ENCODE measurements at places on chromosomes 3 and 15.

DNA sequence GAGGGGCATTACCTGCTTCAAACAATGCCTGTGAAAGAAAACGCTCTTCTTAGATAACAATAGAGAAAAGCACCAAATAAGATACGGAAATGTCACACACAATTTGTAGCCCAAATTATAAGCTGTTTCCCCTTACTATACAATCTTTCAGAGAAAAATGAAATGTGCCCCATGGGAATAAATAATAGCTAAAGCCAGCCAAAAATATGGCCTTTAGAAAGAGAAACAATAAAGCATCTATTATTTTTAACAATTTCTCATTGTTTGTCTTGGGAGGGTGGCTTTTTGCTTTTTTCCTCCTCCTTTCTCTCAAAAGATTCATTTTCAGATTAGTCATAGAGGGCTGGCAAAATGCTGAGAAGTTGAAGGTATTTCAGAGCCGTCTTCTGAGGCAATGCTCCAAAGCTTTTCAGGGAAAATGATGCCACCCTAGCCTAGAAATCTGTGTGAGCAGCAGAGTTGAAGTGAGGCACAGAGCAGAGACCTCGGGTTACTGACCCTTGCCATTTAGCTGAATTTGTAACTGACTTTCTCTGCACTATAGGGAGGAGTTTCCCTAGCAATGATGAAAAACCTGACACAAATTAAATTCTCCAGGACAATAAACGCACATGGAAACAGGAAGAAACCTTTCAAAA is 86.3 kb upstream of the PRICKLE2 start:
- DNase-seq = no peak

- DNase-seq = no peak
Observed at GRCh38 chr3:171277456-171278298, 182.5 kb downstream of the TNIK start.

DNA sequence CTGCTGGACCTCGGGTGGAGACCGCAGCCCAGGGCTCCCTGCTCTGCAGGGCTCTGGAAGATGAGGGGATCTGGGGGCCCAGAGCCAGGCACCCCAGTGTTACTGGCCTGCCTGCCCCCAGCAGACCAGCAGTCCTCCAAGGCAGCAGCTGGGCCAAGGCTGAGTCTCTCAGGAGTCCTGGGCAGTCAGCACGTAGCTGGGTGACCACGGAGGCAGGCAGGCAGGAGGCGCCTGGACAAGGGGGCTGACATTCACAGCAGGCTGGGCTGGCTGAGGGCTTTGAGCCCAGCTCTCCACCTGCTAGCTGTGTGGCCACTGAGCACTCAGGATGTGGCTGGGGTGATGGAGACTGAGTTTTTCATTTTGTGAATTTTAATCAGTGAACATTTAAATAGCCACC is 67.9 kb downstream of the IQSEC1 start:
- no peak for DNase-seq

DNA sequence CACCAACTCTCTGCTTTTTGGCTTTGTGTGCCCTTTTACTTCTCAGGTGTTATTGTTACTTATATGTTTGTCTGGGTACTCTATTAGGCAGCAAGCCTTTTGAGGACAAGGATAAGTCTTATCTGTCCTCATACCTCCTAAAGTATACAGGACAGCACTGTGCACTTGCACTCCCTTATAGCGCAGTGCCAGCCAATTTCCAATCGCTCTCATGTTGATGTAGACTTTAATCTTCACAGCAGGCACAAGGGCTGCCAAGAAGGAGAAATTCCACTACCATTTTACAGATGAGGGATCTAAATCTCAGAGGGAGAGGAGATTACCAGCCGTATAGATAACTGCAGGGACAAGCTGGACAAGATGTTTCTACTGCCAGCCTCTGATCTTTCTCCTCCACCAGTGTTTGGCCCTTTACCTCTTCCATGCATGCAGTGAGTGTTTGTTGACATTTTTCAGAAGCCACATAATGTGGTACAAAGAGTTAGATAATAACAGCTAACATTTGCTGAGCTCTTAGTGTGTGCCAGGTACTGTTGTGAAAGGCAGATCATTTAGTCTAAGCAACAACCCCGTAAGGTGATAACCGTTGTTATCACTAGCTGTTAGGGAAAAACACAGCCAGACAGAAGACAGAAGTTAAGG is 30.1 kb downstream of the SST start:
- no peak for DNase-seq

DNA sequence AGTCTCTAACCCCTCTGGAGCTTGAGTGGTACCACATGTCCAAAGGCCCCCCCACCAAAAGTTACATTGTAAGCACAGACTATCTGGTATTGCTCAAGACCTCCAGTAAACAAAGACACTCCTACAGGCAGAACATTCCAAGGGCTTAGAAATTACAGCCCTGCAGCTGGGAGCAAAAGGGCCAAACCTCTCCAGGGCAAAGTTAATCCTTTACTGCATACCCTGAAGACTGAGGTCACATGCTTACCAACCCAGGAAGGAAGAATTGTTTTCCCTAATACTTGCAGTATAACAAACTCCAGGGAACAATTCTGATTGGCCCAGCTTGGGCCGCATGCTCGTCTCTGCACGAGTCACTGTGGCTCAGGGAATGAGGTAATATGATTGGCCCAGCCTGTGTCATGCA is 266.1 kb upstream of the NR2F2 start:
- no peak for DNase-seq

DNA sequence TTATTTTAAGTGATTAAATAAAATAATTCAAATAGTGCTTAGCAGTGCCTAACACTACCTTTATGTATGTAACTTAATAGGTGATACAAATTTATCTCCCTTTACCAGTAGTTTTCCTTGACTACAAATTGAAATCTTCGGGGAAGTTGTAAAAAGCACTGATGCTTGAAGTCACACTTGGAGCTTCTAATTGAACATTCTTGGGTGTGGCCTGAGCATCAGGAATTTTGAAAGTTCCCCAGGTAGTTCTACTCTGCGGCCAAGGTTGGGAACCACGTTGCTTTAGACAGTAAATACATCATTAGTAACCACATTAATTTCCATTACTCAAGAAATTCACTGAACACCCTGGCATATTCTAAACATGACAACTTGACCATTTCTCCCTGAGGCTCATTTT is 351.4 kb downstream of the CNTN6 start:
- no peak for DNase-seq

DNA sequence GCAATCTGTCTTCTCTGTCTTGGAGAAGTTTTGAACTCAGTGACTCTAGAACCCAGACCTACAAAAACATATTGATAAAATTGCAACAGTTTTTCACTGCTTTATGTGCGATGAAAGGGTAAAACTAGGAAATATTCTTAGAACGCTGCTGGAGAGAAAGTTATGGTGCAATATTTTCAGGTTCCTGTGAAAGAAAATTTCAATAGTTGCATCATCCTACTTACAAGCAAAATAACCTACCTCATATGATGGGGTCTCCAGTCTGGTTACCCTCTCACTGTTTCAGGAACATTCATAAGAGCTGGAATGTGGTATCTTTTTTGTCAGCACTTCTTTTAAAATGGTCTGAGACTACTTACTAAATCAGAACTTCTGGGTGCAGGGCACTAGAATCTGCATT is 27.1 kb downstream of the GATM start:
- no peak for DNase-seq

DNA sequence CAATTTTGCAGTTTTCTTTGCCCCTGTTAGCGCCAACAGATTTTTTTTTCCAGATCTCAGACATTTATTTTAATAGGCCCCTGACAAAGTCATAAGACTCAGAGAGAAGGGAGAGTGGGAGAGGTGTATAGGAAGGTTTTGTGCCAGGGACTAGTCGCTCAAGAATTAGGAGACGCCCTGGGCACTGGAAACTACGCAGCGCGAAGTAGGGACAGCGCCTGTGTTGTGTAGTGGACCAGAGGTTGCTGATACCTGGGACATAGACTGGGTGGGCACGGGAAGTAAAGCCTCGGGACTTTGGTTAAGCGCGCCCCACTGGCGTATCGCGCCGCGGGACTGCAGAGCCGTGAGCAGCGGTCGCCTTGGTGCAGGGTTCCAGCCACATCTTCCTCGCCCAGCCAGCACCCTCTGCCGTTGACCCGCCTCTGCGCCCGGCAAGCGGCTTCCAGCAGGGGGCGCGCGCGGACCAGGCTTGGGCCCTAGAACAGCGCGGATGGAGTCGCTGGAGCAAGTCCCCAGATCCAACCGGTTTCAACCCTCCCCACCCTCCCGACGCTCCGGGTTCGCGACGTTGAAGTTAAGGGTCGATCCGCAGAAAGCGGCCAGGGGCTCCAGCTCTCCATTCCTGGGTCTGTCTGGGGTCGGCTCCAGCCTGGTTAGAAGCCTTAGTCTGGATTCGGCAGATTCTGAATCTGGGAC is 3.0 kb upstream of the ISLR2 start:
- peak; percentile 91 for DNase-seq

DNA sequence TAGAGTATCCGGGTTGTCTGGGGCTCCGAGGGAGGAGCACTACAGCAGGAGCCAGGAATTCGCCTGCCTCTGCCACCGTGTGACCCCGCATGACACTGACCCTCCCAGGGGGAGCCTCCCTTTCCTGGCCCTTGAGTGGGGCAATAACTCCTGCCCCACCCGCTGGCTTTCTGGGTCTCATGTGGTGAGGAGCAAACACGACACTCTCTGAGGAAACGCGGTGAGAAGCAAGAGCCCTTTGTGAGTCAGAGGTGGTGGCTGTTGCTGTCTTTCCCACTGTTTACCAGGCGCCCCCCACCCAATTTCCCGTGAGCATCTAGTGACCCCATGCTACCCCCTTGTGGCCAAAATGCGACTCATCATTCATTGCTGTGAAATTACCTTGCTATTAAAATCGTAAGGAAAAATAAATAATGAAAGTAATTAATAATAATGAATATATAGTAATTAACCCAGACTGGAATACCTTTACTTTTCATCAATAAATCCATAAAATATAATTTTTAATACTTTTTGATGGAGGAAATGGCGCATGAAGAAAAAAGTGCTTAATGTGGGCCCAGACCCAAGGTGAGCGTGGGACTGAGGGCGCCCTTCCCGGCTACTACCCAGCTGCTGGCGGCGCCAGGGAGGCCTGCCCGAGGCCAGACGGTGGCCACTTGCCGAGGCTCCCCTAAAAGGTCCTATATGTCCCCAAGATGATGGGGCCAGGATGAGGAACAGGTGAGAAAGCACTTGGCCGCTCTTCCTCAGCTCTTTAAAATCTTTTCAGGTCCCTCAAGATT is 29.3 kb downstream of the CCNL1 start:
- peak; percentile 48 for DNase-seq

GRCh38 chr15:100726421-100727190 is 124.2 kb downstream of the ASB7 start:
- DNase-seq = no peak

- DNase-seq = no peak
Observed at GRCh38 chr15:58086491-58086890, 21.0 kb upstream of the ALDH1A2 start.

GRCh38 chr3:53384465-53385423 is 37.4 kb upstream of the DCP1A start:
- DNase-seq = no peak

GRCh38 chr3:105626739-105627138 is 242.1 kb downstream of the CBLB start:
- DNase-seq = no peak

DNA sequence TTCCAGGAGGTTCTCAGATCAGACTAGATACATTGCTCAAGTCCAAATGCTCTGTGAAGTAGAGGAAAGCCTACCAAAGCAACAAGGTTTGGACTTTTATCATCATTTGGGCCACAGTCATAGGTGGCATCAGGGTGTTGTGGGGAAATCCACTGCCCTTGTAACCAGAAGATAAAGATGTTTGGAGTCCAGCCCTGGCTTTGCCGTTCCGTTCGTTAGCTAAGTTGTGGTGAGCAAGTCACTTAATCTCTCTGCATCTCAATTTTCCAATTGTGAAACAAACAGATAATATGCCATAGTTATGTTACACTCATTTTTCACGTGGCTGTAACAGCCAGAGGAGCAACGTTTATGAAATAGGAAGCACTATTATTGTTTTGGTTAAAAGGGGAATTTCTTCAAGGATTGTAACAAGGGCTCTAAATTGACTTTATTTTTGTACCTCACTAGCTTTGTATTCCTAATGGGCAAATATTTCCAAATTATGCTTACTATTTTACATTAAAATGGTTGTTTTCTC is 125.6 kb downstream of the CD47 start:
- DNase-seq = no peak

- no peak for DNase-seq
Observed at GRCh38 chr15:66865622-66866611, 163.9 kb downstream of the SMAD6 start.

DNA sequence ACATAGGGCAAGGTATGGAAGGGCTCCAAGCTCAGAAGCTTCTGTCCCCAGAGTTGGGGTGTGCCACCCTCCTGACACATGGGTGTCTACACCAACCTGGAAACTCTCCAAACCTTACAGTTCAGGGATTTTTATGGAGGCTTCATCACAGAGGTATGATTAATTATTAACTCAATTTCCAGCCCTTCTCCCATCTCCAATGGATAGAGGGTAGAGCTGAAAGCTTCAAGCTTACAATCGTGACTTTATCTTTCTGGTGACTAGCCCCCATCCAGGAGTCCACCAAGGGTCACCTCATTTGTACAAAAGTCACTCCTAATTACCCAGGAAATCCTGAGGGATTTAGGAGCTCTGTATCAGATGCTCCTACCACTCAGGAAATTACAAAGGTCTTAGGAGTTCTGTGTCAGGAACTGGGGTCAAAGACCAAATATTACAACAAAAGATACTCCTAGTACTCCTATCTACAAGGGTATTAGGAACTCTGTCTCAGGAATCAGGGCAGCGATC is 62.7 kb downstream of the TFDP2 start:
- DNase-seq = no peak

DNA sequence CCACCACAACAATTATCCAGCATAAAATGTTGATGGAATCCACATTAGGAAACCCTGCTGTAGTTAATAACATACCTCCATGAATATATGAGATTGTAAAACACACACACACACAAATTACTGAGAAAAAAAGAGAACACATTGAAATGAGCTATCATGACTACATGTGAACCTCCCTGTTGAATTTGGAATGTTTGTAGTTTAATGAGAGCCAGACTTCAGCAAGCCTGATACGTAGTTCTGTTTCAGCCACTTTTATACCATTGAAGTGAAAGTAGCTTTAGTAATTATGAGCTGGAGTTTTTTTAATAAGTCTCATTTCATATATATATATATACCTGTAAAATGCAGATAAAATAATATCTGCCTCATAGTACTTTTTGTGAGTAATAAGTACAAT is 1146.4 kb downstream of the NAALADL2 start:
- DNase-seq = no peak

DNA sequence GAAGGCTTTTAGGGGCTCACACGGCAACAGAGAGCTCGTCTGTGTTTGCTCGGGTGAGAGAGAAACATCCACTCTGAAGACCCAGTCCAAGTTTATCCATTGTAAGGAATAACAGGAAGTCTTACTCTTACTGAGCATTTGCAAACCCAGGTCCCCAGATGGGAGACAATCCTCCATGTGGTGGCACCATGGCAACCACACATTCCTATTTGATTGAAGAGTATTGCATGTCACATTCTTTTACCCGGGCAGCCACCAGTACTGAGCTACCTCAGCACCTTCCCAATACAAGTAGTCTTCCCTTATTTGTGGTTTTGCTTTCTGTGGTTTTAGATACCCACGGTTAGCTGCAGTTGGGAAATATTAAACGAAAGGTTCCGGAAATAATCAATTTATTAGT is 302.9 kb upstream of the RASGRP1 start:
- DNase-seq = no peak

- DNase-seq = no peak
Observed at GRCh38 chr3:111534701-111535100, 7.3 kb upstream of the CD96 start.

All from NCI-H1417 (cell line).